ENCODE measurements at places on chromosomes 11 and 22. TPM values are rescaled to one million over a fixed set of nuclear protein-coding genes. Genes with fewer than 3 reads are reported as not detected.

The OR9G4 gene
- not detected for total RNA-seq

DNA sequence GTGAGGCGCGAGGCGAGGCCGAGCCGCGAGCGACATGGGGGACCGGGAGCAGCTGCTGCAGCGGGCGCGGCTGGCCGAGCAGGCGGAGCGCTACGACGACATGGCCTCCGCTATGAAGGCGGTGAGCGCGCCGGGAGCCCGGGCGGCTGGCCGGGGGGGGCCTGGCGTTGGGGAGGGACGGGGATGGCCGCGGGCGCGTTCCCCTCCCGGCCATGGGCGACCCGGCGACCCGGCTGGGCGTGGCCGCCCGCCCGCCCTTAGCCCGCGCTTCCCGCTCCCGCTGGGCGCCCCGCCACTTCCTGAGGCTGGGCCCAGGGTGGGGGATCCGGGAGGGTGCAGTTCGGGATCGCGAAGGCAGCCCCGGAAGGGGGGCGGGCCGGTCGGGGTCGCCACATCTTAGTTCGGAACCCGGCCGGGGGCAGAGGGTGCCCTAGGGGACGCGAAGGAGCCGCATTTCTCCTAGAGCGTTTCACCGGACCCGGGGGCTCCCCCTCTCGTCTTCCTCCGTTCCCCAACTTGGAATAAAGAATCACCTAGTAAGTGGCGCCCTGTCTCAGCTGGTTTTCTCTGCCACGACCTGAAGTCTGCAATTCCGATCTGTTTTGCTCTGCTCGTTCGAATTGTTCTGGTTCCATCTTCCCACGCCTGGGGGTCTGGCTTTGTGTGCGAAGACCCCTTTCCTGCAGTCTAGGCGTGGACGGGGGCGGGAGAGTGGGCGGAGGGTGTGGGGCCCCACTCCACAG is 536 bp downstream of the YWHAH start:
- peak; percentile 51 for DNase-seq

- no peak for DNase-seq
Measured at GRCh38 chr11:33534575-33534974, 166.1 kb downstream of the C11orf91 start.

DNA sequence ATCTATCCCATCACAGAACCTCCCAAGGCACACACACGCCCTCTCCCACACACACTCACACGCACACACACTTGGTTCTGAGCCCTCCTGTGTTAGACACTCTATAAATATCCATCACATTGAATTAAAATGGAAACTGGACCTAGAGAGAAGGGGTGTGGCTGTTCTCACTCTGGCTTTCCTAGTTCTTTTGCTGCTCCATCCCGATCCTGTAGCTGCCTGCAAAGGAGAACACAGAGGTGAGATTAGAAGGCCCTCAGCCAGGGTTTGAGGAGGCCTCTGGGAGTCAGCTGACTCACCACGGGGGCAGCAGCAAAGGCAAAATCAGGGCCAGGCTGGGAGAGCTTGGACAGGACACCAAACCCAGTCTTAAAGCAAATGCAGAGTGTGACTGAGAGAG is 192.3 kb upstream of the CADM1 start:
- DNase-seq: no peak

- DNase-seq: no peak
Measured at GRCh38 chr11:107549253-107549953, 16.1 kb downstream of the ALKBH8 start.

DNA sequence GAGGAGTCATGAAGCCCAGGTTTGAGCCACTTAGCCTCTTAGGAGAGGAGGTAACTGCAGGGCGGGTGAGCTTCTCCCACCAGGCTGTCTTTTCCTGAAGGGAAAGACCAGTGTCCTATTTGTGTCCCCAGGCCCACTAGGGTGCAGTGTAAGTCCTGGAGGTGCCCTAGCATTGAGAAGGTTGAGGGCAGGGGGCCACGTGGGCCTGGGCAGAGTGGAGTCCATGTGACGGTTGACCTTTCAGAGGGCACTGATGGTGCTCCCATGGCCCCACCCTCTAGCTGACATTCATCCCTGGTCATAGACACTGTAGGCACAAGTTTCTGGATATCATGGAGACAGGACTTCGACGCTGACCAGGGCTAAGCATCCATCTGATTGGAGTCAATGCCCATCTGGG is 44.1 kb upstream of the TP53I11 start:
- no peak for DNase-seq

GRCh38 chr11:101429703-101430540 is 153.9 kb downstream of the TRPC6 start:
- DNase-seq: no peak

GRCh38 chr11:102430158-102430836 is 22.3 kb downstream of the TMEM123 start:
- no peak for DNase-seq

Data from glutamatergic neuron (in vitro differentiated cells).